ENCODE measurements at places on chromosomes 11 and 22.

DNA sequence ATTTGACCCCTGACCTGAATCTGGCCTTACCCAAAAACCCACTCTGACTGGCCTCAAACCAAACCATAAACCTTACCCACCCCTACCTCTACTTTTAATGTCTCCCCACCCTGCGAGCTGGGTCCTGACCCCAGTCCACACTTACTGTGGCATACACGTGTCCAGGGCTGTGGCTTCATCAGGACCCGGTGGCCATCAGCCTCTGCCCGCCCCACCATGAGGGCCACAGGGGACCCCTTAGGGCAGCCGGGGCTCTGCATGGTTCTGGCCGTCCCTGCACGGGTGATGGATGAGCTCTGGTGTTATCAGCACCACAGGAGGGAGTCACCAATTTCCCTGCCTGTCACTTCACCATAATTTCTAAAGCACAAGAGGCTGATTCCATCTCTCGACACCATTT is 87.5 kb upstream of the LMO1 start:
- DNase-seq, result no peak

DNA sequence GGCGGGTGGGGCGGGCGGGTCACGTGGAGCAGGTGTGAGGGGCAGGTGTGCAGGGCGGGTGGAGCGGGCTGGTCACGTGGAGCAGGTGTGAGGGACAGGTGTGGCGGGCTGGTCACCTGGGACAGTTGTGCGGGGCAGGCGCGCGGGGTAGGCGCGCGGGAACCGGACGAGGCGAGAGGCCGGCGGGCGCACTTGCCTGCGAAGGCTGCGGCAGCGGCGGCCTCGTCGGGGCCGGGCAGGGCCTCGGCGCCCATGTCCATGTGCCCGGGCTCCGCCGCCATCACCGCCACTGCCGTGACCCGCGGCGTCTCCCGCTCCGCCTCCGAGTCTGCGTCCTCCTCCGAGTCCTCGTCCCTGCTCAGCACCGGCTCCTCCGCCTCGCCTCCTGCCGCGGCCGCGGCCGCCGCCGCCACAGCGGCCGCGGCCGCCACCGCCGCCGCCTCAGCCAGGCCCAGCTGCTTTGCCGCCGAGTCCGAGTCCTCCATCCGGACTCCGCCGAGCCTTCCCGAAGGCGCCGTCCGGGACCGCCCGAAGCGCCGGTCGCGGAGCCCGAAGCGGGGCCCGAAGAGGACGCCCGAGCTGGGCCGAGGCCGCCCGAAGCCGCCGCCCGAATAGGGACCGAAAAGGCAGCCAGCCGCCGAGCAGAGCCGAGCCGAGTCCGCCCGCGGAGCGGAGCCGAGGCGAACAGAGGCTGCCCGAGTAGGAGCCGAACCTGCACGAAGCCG is at the start of gene DEAF1:
Gene DEAF1, minus strand, starts transcription at position 660 of the 725 bp plus-strand sequence. Its CDS starts 175 bp downstream, at position 485.
- DNase-seq, result peak; percentile 94

GRCh38 chr11:637593-638521 is 788 bp downstream of the DRD4 start:
- no peak for DNase-seq

DNA sequence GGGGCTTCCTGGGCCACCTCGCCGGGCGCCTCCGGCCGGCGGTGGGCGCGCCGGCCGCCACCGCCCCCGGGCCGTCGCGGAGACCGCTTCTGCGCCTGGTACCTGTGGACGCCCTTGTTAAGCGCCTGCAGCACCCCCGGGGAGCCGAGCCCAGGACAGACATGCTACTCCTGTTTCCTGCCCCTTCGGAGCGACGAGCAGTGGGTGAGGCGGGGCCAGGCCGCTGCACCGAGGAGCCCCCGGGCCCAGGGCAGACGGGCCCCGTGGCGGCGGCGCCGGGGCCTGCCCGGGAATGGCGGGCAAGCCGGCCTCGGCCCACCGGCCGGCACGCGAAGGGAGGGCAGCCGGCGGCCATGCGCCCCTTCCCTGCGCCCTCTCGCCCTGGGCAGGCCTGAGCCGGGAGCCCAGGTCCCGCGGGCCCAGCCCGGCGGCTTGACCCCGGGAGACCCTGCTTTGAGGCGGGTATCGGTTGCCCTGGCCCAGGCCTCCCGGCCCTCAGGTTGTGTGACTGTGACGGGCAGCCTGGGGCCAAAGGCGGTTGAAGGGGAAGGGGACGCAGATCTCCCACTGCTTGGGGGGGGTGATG is 789 bp upstream of the KDM2A start:
- DNase-seq, result peak; percentile 27

DNA sequence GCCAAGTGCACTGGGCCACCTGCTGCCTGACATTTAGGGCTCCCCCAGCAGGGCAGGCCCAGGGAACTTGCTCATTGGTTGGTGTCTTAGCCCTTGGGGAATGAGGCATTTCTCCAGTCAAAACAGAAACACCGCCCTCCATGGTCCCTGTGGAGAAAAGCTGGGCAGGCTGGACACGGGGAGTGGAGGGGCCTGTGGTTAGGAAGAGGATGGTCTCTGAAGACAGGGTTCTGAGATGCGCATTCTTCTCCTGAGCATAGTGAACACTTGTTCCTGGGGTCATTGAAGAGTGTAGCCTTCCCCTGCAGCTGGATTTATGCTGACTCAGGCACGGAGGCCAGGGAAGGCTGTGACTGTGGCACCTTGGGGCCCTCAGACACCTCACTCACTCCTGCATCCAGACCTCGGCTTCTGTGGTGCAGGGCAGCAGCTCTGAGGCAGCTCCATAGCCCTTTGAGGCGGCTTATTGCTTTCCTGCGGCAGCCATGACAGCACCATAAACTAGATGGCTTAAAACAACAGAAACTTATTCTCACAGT is 8.2 kb downstream of the TSPAN18 start:
- no peak for DNase-seq

- peak; percentile 33 for DNase-seq
Observed at GRCh38 chr22:29994943-29995342, 85.3 kb upstream of the HORMAD2 start.
